ENCODE measurements at places on chromosomes 2 and 18.

DNA sequence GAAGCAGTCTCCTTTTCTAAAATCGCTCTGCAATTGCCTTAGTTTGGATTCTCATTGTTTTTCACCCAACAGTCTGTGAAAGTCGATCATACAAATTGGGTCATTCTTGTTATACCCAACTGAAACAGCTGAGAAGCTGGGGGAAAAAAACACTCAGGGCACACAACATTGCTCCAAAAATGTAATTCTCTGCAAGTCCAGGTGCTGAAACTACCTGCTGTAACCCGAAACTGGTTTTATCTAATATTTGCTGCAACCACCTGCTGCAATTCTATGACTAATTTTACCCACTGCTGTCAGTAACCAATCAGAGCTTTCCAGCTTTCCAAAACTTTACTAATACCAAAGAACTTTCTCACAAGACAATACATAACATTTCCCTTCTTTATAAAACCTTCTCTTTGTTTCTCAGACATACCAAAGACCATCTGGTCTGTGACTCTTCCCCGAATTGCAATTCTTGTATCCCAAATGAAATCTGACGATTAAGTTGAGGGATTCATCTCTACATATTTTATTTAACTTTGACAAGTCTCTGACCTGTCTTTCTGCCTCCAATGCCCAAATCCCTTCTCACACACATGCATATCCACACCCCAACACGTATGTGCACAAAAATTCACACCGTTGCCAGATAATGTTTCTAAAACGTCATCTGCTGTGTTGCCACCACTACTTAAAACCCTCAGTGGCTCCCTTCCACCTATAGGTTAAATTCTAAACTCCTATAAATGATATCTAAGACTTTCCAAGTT, 198.3 kb downstream of the PIEZO2 start:
- DNase-seq: no peak

- peak; percentile 29 for DNase-seq
These were observed 72.8 kb upstream of the TMEFF2 start for GRCh38 chr2:192267484-192267883.

GRCh38 chr2:237801466-237801865, 2.9 kb downstream of the RBM44 start:
- DNase-seq: no peak

GRCh38 chr2:168315331-168316072, 68.1 kb upstream of the STK39 start:
- DNase-seq: no peak

DNA sequence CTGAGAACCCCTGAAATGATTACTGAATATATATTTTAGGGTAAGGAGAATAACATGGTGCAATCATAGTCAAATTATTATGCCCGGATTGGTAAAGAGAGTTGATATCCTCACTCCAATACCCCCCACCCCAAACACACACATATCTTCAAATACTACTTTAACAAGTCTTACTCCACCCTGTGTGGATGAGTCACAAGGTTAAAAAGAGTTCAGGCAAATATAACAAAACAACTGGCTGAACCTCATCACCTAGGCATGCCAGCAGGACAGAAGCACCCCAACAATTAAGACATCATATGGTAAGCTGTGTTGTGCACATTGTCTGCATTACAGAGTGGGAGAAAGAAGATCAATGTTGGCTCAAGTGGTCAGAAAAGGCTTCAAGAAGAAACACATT, 857.4 kb downstream of the TDRD15 start:
- DNase-seq: no peak

DNA sequence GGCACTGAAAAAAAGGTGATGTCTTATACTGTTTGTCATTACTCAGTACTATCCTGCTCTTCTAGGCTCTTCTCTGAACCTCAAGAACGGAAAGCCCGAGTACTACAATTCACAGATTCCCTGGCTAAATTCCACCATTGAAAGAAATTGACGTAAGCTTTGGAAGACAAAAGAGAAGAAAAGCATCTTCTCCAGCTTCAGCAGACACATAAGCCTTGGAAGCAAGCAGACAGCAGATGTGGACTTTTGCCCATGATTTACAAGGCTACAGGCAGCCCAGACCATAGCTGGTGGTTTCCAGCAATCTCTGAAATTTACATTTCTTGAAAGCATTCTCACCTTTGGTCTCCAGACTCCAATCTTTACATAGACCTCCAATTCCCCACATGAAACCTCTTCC, 289.0 kb downstream of the C1D start:
- no peak for DNase-seq

DNA sequence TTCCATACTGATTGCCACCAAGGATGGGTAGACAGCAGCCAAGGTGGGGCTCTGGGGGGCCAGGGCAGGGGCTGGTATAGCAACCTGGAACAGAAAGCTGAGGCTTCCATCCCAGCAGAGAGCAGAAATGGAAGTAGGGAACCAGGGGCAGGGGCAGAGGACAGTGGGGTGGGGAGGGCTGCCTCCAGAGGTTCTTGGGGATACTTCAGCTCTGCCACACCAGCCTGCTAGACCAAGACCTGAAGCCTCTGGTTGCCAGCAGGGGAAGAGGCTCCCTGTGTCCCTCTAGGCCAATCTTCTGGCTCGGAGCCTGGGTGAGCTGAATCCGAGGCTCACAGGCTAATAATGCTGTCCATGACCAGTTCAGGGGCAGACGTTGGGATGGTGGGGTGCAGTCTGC, 329.0 kb downstream of the DYSF start:
- DNase-seq: no peak
